Uterus (tissue), 4 donors: ENCODE measurements at places on chromosomes 2 and 18. TPM values are rescaled to one million over a fixed set of nuclear protein-coding genes. Genes with fewer than 3 reads are reported as not detected.
A peak's percentile ranks its signal among the peaks of the same experiment; 100 is the strongest.

HNMT gene
- 122 TPM for total RNA-seq

MLPH gene
- 16.5 TPM for total RNA-seq

ABCA12 gene
- not detected for total RNA-seq

DLX2 gene
- total RNA-seq, result not detected

TNP1 gene
- total RNA-seq, result not detected

REG1B gene
- total RNA-seq, result not detected

PLB1 gene
- 3.8 TPM for total RNA-seq

TCF23 gene
- total RNA-seq, result 31.5 TPM

BARD1 gene
- total RNA-seq, result 120 TPM

RPRM gene
- total RNA-seq, result 1.0 TPM

RAB6C gene
- not detected for total RNA-seq

STAT4 gene
- 4.8 TPM for total RNA-seq

- no peak for DNase-seq
Measured at GRCh38 chr2:119179202-119179601, 20.7 kb upstream of the C1QL2 start.

DNA sequence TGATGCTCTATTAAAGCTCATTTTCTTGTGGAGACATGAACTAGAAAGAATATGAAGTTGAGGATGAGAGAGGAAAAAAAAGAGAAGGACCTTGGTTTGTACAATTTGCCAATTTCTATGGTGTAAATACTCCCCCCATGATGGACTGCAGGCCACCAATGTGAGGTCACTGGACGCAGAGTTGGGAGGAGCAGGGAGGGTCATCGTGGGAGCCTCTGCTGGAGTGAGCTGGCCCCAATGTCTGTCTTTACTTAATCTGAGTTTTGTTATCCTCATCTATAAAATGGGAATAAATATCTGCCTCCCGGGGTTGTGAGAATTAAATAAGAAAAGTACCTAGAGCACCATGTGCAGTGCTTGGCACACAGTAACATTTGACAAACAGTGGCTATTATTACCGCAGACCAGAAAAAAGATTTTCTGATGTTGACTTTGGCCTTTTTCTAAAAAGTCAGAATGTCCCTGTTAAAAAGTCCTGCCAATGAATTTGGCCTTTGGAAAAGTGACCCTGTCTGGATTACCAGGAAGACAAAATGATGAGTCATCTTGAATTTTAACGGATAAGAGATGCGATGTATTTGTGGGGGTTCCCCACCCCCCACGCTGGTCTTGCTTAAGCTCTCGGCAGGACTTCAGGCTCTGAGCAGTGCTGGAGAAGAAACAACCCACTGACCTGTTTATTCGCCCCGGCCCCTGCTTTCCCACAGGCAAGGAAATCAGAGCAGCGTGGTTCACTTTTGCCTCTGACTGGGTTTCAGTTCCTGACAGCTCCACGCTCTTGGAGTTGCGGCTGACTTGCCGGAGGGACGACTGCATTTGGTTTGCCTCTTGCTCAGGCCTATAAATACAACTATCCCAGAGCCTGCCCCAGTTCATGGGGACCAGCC, 50.3 kb upstream of the FOSL2 start:
- peak; percentile 84 for DNase-seq

- no peak for DNase-seq
Measured at GRCh38 chr2:234033174-234033573, 17.3 kb upstream of the SPP2 start.

DNA sequence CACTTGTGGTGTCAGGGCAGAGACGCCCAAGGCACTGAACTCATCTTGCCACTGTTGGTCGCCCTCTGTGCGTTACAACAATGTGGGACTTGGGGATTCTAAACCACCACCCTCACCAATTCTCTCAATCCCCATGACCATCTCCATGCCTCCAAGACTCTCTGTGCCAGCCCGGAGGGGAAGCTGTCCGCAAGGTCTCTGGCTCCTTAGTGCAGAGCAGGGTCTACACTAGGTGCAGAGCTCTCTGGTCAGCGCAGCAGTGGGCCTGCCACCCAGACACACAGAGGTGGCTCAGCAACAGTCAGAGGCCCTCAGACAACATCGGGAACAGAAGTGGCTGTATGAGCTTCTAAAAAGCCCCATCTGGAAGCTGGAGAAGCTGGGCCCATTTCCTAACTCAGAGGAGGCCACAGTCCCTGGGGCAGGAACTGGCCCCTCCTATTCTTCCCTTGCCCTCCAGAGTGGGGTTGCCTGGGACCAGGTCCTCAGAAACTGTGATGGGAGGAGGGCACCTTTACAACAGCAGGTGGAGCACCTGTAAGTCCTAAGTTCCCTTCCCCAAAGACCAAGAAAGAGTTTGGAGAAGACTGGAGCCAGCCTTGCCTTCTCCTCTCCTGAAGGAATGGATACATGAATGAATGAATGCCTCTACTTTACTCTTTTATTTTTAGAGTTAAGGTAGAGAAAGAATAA, 37.7 kb downstream of the SERTAD2 start:
- DNase-seq, result no peak

DNA sequence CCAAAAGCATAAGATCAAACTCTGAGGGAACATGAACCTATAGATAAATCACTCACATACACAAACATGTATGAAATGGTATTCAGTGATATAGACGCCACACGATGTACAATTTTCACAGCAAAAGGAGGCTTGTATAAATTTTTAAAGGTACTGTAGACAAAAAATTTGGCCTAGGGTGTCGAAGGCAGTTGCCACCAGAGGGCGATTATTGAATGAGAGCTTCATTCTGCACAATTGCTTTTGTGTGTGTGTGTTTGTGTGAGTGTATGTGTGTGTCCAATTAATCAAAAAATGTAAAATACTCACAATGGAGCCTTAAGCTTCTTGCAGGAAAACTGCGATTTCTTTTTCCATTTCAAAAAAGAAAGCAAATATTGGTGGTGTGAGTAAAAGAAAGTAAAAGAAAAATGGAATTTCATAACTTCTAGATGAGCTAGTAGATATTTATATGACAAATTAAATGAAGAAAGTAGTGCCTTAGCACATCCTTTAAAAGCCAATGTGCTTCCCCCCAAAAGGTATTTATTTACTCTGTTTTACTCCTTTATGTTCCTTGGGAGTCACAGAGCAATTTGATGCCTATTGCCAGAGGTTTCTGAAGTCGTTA, 800.1 kb downstream of the SATB2 start:
- no peak for DNase-seq

- DNase-seq, result no peak
Measured at GRCh38 chr2:33158482-33159003, 211.8 kb downstream of the LTBP1 start.

DNA sequence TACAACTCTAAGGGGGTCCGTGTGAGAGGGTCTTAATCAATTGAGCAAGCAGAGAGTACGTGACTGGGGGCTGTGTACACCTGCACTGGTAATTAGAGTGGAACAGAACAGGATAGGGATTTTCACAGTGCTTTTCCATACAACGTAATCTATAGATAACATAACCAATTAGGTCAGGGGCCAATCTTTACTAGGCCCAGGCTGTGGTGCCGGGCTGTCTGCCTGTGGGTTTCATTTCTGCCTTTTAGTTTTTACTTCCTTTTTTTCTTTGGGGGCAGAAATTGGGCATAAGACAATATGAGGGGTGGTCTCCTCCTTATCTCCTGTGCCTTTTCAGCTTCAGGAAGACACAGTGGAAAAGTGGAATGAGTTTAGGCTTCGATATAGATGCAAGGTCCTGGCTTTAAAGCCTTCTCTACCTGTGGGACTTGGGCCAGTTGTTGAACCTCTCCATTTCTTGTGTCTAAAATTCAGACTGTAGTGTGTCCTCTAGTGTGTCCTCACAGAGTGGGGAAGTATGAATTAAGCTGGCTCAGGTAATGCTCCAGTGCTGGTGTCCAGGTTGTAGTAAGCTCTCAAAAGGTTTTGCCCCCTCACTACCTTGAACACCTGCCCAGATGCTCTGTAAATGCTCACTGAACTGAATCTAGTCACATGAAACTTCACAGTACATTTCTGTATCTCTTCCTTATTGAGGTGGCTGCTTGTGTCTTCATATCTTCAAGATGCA, 422.8 kb downstream of the SETBP1 start:
- DNase-seq, result no peak

DNA sequence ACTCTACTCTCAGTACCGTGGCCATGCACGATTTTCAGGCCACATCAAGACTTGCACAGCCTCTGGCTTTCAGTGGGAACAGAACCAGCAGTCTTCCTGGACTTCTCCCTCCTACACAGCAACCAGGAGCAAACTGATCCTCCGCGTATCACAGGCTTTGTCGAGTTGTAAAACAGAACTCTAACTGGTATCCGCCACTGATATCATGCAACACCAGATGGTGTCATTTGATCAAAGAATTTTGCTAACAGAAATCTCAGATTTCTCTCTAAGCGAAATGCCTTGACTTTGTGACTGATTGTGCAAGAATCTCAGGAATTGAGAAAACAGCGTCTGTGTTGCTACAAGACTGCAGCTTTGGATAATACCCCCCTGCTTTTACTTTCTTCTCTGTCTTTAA, 85.7 kb downstream of the COPS8 start:
- peak; percentile 65 for DNase-seq

- peak; percentile 26 for DNase-seq
Measured at GRCh38 chr2:20568501-20569463, 82.1 kb downstream of the HS1BP3 start.

- no peak for DNase-seq
Measured at GRCh38 chr2:146228466-146229058, 1616.3 kb upstream of the ACVR2A start.

- DNase-seq, result no peak
Measured at GRCh38 chr2:154455166-154455565, 243.3 kb upstream of the KCNJ3 start.

DNA sequence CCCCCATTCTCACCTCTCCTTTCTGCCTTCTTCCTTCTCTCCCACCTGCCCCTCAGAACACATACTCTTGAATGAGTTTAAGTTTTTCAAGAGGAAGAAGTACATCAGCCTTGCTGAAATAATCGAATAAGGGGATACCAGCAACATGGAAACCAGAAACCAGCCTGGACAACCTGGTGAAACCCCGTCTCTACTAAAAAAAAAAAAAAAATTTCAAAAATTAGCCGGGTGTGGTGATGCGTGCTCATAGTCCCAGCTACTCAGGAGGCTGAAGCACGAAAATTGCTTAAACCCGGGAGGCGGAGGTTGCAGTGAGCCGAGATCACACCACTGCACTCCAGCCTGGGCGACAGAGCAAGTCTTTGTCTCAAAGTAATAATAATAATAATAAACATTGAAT, 75.0 kb upstream of the SLC1A4 start:
- no peak for DNase-seq

GRCh38 chr2:22784566-22784965, 600.4 kb upstream of the KLHL29 start:
- no peak for DNase-seq

- DNase-seq, result no peak
Measured at GRCh38 chr2:206353685-206354084, 79.2 kb downstream of the ZDBF2 start.

DNA sequence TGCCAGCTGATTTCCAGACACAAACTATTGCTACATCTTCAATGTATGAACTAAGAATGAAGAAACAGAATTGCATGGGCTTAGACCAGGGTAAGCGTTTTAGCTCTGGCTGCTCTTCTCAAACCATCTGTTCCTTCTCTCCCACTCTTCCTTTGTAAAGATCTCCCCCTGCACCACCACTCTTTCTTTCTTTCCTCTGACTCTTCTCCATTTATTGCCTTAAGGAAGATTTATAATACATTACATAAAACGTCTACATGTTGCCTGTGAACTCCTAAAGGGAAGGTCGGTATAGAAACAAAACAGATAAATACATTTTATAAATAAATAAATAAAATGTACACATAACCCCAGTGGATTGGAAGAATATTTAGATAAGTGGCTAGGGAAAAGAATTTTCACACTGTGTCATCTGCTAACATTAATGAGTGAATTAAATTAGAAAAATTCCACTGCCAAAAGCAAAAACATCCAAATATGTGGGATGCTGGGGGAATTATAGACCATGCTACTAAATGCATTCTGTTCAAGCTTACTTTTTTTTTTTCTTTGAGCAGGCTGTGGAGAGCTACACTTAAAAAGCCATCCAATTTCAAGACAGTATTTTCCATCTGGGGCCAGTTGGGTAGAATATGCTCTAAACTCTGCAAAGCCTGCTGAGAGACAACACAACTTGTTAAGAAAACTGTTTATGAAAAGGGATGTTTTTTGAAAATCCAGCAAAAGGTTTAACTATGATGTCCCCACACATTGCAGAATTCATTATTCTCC, 41.5 kb downstream of the NCKAP5 start:
- DNase-seq, result no peak

GRCh38 chr2:197576631-197577030, 60.8 kb downstream of the MOB4 start:
- DNase-seq, result no peak

DNA sequence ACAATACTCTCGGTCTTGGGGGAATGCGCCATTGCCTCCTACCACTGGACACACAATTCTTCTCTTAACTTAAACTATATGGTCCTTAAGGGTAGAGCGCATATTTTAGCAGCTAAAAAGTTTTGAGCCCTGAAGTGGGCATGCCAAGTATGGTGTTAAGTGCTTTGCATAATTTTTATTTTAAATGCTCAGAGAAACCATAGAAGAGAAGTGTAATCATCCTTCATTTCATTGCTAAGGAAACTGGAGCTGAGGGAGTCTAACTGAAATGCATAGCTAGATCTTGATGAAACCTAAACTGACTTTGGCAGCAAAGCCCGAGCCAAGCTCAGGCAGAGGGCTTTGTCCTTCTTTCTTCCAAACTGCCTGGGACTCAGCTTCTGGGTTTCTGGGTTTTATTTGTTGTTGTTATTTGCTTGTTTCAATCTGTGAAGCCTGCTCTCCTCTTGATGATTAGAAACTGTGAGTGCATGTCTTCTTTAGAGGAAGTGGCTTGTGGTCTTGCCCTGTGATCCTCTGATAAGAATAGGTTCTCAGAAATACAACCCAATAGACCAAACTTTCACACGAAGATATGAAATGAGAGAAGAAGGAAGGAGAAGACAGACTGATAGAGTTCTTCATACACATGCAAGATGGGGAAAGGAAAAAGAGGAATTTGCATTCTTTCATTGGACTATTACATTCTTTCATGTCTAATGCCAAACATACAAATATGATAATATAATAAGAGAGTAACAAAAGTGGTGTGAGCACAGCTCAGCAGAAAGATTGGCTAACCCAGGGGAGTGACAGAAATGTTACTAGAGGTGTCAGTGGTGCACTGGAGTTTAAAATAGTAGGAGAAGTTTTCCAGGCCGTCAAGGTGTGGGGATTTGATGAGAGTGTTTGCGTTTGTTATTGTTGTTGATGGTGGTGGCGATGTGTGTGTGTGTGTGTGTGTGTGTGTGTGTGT, 7.5 kb upstream of the RNF144A start:
- DNase-seq, result no peak

GRCh38 chr2:42916324-42916723, 123.9 kb upstream of the HAAO start:
- no peak for DNase-seq

GRCh38 chr2:114049280-114049679, 159.4 kb downstream of the ACTR3 start:
- DNase-seq, result no peak

DNA sequence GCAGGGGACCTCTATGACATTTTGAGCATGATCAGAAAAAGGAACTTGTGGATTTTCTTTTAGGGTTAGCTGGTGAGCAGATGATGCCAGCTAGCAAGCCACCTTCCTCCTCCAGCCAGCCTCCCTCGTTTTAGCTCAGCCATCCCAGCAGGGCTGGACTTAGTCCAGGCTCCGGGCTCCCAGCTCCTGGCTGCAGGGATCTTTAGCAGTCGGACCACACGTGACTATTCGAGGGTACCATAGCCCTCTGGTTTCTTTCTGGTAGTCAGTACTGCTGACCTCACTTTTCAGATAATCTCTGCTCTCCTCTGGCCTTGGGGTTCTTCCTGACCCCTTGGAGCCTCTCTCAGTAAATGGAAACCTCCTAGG, 31.8 kb downstream of the NCK2 start:
- no peak for DNase-seq
